Epithelial cell of esophagus (primary cell): ENCODE measurements at places on chromosomes 2 and 18.

DNA sequence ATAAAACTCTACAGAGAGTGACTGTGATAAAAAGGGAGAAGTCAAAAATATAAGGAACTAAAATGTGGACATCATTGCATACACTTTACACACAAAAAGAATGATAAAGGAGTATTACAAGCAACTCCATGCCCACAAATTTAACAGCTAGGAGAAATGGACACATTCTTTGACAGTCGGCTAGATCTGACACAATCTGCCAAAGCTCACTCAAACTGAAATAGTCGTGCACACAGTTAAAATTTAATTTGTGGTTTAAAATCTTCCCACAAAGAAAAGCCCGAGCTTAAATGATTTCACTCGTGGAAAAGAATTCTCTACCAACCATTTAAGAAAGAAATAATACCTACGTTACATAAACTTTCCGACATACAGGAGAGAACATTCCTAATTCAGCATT is 132.4 kb downstream of the ZAP70 start:
- no peak for DNase-seq

DNA sequence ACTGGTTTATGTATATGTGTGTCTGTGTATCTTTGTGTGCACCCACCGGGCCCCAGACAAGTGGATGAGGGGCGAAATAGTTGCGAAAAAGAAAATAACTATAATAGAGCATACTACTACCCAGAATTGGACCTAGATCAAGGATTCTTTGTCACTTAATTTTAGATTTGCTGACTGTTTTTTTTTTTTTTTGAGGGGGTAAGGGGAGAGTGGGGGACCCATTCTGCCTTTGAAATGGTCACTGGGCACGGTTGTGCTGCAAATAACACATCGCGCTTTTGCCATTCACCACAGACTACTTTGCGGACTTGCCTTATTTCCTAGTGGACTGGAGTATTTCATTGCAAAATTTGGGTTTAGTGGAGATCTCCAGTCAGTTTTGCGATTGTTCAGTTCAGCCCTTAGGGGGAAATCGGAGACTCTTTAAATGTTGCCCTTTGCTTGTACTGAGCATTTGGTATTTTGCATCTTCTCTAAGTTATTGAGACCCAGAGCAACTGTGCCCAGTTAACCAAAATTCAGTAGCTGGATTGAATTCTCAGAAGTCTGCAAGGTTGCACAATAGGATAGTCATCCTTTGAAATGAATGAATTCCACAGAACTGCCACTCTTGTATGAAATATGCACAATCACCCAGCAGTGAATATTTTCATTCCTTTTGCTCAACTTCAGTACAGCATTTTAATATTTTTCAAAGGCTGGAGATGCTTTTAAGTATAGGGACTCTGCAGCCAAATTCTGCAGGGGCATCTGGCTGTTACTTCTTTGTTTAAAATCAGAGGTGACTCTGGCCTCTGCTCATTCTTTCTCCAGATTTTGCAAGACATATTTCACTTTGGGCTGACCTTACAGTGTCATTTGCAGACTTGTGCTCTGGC is 2.9 kb downstream of the TRIB2 start:
- DNase-seq: peak; percentile 67

DNA sequence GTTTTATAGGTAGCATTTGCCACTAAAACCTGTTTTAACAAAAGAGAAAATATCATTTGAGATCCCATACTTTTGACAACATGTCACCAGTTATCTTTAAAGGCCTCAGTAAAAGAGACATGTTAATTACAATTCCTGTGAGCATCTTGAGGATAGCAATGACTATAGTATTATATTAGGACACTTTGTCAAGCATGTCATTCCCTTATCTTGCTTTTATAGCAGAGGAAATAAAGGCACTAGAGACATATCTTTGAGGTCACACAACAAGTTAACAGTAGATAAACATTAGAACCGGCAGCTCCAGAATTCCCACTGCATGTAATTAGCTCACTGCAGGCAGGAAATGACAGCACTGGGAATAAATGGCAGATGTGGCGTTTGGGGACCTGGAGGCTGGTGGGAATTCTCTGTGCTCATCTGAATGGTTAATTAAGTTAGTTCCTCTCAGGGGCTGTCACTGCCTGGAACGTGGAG is 25.9 kb downstream of the LYPD6B start:
- peak; percentile 22 for DNase-seq

DNA sequence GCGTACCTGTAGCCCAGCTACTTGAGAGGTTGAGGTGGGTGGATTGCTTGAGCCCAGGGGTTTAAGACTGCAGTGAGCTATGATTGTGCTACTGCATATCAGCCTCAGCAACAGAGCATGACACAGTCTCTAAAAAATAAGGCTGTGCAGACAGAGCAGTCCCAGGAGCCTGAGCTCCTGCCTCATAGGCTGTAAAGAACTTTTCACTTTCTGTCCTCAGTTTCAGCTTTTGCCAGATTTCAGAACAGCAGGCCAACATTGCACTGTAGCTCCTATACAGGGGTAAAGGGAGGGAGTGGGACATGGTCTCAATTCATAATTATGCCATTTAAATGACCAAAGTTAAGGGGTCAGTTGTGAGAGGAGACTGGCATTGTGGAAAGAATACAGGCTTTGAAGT is 150.6 kb downstream of the GALNT1 start:
- no peak for DNase-seq

GRCh38 chr2:120709608-120710041 is 26.0 kb upstream of the GLI2 start:
- no peak for DNase-seq

DNA sequence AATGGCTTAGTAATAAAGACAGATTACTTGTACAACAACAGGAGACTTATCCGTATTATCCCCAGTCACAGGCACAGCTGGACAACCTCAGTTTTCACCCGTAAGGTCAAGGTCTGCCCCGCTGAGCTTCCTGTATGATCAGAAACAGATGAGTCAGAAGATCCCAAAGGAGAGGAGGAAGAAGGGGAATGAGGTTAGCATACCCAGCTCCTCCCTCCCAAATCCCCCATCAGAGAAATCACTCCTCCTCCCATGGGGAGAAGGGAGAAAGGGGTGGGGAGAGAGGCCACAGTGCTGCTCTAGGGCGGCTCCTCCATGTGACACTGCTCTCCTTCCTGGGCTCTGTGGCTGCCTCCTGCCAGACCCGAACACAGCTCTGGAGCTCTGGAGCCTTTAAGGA is 53.8 kb upstream of the SPTBN1 start:
- DNase-seq: no peak

DNA sequence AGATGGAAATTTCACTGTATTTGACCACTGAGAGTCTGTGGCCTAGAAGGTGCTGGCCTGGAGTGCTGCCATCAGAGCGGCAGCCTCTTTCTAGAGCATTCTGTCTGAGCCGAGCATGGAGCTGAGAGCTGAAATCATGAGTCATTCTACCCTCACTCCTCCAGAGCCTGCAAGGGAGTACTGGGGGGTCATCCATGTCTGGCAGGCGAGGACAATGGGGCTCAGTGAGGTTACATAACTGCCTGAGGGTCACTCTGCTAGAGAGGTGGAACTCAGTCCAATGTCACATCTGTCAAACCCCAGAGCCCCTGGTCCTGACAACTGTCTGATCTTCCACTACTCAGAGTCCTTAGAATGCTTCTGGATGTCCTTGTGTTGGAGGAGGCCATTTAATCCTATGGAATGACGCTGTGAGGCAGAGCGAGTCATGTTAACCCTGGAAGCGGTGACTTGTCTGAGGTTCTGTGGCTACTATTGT is 65.3 kb downstream of the HAUS1 start:
- peak; percentile 55 for DNase-seq

- no peak for DNase-seq
Observed at GRCh38 chr2:172434821-172435605, 7.6 kb downstream of the ITGA6 start.

DNA sequence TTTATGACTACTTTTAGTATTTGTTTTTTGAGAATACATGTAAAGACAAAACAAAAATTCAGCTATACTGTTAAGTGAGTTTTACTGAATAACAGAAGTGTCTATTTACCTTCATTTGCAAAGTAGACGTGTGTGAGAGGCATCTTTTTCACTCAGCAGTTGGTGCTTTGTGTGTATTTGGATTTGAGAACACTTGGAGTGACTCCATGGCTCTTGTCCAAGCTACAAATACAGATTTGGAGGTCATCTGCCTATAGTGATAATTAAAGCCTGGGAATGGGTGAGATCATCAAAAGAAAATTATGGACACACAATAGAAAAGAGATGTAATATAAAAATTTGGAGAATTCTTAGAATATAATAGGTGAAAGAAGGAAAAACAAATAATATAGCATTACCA is 6.2 kb downstream of the NAB1 start:
- no peak for DNase-seq

DNA sequence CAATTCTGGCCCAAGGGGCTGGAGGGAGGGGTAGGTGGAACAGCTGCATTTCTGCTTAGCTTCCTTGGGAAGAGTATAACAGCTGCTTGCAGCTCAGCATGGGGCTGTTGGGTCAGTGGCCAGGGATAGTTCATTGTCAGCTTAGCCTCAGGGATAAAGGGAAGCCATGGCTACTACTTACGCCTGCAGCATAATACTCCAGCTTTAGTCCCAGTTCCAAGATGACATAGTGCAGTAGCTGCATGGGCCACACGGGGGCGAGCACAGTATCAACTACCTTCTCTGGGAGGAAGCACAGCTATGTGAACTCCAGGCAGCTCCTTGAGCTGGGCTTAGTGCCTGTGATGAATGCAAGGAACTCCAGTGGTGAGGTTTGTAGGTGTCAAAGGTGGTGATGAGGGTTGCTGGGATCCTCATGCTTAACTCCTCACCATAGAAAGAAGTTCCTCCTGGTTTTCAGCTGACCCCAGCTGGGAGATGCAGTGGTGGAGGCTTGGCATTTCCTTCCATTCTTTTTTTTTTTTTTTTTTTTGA is 35.4 kb upstream of the RHOB start:
- peak; percentile 87 for DNase-seq

DNA sequence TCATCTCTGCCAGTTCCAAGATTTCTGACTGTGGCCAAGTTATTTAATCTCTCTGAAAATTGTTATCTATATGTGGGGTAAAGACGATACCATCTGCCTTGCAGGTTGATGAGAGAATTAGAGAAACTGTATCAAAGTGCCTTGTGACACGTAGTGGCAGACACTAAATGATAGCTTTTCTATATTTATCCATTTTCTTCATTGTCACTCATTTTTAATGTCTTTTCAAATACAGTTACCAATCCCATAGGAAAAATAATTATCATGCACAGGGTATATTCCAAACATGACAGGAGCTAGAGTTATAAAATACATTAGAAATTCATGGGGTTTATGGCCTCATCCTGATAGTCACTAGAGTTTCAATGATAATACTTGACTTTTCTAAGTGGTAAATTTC is 95.6 kb upstream of the NOL4 start:
- DNase-seq: no peak

DNA sequence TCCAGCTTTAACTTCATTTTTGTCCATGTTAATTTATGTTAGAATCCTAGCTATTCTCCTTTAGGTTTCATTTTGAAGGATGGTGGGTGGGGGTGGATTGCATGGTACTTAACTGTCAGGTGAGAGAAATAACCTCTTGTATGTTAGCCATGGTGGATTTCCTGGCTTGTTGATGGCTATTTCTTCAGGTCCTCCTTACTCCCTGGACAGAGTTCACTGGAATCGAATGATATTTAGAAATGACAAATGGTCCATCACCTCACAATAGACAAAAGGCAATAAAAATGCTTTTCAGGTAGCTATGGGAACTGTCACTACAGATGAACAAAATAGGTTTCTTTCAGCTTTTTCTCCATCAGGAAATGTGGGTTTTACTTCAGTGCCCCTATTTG is 91.7 kb downstream of the EML6 start:
- DNase-seq: no peak

- peak; percentile 47 for DNase-seq
Observed at GRCh38 chr2:10810202-10811161, 2.1 kb downstream of the PDIA6 start.

- DNase-seq: peak; percentile 52
Observed at GRCh38 chr18:21897811-21898210, 157.2 kb downstream of the MIB1 start.

GRCh38 chr18:73677450-73677849 is 470.2 kb downstream of the FBXO15 start:
- DNase-seq: no peak

- peak; percentile 51 for DNase-seq
Observed at GRCh38 chr2:214341646-214342045, 69.2 kb upstream of the VWC2L start.

- peak; percentile 42 for DNase-seq
Observed at GRCh38 chr2:50746526-50746925, 285.4 kb downstream of the NRXN1 start.

DNA sequence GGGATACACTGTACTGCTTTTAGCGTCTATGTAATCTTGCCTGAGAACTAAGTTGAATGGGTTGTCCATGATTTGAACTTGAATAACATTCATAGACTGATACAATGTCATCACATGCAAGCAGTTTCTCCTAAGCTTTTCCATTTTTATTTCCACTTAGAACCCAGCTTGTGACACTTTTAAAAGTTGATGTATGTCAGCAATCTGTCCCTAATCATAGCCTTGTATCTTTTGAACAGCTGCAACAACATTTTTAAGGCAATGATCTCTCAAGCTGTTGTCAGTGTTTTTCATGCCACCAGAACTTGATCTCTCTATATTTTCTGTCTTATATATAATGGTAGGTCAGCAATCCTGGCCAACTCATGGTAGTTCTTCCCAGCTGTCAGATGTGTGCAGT is 185.0 kb downstream of the DOK6 start:
- DNase-seq: no peak

DNA sequence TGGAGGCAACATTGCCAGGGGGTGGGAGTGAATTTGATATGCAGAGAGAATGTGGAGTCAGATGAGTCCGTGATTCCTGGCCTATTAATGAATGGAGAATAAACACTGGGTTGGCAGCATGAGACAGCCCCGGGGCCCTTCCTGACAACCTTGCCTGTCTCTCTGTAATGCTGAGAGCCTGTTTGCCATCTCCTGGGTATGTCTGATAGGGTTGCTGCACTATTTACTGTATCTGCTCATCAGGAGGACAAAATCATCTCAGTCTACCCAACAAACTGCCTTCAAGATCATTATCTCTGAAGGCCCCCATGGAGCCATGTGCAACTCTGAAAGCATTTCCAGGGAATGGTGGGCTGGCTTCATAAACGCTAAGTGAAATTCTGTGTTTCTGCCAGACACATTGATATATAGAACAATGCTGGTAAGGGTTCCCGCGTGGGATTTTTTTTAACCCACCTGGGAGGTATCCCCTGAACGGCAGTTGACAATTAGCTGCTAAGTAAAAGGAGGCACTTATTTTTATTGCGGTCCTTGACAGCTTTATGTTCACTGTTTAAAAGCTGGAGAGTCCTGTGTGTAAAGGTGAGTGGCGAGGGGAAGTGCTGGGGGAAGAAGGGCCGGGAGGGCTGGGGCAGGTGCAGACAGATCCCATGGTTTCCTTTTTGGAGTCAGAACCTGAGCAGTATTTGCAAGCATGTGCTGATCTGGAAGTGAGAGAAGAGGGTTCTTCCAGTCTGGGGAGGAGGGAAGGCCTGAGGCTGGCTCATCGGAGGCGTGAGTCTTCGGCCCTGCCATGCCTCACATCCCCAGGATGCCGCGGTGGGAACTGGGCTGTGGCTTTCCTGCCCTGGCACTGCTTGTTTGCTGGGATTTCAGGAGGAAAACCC is 64.8 kb downstream of the ARHGAP25 start:
- DNase-seq: peak; percentile 96
